ENCODE measurements at places on chromosomes 16 and 17.

DNA sequence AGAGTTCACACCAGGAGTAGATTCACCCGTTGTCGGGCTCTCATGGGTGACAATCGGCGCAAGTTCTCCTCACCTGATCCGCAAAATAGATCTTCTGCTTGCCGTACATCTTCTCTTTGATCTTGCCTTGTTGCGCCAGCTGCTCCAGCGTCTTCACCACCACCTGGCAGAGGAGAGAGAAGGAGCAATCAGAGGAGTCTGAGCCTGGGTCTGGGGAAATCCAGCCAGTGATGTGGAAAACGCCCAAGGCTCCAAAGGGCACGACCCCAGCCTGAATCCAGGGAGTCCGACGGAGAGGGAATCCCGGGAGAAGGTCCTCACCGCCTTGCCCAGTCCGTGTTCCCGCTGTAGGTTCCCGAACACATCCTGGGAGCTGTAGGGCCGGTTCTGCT, 393 bp downstream of the PSMC3IP start:
- DNase-seq: no peak

DNA sequence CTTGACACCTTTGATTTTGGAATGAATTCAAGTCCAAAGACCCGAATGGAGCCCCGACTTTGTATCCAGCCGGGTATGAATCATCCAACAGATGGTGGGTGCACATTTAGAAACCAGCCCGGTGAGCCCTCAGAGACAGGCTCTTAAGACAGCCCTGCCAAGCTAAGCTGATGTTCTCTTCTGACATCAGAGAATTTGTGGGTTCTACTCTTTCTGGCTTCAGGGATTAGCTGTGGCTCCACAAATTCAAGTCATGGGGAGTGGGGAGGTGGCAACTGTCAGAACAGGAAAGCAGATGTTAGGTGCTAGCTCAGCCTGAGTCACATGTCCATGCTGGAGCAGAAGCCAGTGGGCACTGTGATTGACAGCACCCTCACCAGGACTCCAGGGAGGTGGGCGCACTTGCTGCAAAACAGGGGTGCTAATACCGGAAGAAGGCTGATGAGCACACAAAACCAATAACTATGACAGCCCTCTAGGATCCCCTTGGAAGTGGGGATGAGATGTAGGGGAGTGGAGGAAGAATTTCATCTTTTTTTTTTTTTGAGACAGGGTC, 31.4 kb upstream of the XYLT2 start:
- no peak for DNase-seq

DNA sequence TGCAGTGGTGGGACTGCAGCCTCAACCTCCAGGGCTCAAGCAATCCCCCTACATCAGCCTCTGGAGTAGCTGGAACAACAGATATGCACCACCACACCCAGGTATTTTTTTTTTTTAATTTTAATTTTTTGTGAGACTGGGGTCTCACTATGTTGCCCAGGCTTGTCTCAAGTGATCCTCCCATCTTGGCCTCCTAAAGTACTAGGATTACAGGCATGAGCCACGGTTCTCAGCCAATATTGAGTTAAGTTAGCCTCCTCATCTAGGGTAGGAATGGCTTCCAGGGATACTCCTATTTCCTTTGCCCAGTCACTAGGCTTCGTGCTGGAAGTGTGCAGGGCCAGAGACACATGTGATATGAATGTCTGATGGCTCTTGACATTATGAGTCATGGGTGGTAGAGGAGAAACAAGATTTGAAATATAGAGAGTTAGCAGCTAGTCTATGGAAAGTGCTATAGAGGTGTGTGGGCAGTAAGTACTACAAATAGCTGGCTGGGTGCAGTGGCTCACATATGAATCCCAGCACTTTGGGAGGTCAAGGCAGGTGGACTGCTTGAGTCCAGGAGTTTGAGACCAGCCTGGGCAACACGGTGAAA, 8.0 kb upstream of the HES7 start:
- DNase-seq: no peak

GRCh38 chr16:68351991-68352431, 41.2 kb downstream of the PRMT7 start:
- DNase-seq: no peak

GRCh38 chr16:87582216-87582965, 19.9 kb upstream of the JPH3 start:
- no peak for DNase-seq

DNA sequence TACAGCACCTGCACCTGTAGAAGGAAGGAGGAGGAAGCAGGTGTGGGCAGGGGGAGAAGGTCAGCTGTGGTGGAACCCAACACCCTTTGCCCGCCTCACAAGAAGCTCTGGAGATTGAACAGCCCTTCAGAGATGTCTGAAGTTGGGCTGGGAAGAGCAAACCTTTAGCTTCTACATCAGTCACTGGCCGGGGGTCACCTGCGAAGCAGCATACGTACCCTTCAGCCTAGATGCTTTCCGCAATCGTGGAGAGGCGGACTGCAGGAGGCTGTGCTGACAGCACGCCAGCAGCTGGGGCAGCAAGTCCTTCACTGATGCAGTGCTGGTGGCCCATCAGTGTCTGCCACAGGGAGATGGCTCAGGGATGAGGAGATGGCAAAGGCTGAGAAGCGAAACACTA, 5.2 kb upstream of the HS3ST3B1 start:
- DNase-seq: no peak

DNA sequence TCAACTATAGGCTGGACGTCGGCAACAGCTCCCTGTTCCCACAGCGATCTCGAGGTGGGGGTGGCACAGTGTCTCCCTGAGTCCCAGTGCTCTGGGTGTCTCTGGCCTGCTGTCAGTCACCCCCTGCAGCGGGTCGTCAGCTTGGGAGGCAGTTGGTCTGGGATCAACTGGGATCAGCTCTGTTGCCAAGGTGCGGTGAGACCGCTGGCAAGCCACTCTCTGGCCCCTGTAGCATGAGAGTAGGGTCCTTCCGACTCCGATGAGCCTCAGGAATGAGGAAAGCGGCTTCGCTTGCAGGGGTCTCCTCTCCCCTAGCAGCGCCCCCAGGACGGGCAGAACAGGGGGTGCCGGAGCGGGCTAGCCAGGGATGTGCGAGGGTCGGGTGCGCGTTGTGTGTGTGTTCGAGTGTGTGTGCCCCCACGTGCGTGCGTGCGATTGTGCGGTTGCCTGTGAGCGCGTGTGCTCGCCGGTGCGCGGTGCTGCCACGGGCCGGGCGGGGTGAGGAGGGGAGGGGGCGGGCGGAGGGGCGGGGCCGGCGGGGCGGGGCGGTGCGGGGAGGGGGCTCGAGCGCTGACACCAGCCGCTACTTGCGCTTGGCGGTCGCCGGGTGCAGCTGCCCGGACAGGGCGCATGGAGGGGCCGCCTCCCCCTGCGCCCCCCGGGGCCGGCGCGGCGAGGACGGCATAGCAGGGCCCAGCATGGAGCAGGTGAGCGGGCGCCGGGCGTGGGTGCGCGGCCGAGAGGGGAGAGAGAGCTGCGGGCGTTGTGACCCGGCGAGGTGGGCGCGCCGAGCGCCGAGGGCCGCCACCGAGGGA, 9.4 kb upstream of the ARHGAP23 start:
- no peak for DNase-seq

GRCh38 chr16:76199681-76200220, 77.5 kb upstream of the CNTNAP4 start:
- DNase-seq: no peak

GRCh38 chr16:21950782-21951521, 2.2 kb upstream of the UQCRC2 start:
- DNase-seq: no peak

DNA sequence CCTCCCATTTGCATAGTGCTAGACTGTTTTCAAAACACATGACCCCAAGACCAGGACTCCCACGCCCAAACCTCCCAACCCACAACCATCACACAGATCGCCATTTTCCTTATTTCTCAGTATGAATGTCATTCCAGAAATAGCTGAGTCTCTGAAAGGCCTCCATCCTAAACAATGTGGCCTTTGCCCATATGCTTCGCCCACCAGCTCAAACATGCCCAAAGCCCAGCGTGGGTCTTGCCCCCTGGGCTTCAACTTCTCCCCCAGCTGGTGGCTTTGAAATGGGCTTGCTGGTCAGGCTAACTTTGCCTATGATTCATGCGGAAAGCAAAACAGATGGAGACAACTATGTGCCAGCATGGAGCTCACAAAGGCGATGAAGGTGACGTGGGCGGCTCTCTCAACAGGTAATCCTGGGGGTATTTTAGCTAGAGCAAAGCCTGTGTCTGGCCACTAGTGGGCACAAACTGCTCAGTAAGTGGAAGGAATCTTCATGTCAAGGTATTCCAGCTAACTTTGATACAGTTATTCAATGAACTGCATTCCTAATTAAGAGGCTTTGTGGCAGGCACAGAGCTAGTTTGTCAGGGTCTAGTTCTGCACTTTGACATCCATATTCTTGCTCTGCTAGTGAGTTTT, 17.1 kb downstream of the PMP22 start:
- no peak for DNase-seq

- no peak for DNase-seq
Measured at GRCh38 chr16:58652741-58653140, 23.1 kb upstream of the CNOT1 start.

GRCh38 chr17:44930667-44931066, 15.4 kb upstream of the GFAP start:
- DNase-seq: no peak

GRCh38 chr16:81265658-81266451, 27.4 kb downstream of the BCO1 start:
- no peak for DNase-seq

GRCh38 chr16:81239367-81240121, 1.1 kb downstream of the BCO1 start:
- no peak for DNase-seq

DNA sequence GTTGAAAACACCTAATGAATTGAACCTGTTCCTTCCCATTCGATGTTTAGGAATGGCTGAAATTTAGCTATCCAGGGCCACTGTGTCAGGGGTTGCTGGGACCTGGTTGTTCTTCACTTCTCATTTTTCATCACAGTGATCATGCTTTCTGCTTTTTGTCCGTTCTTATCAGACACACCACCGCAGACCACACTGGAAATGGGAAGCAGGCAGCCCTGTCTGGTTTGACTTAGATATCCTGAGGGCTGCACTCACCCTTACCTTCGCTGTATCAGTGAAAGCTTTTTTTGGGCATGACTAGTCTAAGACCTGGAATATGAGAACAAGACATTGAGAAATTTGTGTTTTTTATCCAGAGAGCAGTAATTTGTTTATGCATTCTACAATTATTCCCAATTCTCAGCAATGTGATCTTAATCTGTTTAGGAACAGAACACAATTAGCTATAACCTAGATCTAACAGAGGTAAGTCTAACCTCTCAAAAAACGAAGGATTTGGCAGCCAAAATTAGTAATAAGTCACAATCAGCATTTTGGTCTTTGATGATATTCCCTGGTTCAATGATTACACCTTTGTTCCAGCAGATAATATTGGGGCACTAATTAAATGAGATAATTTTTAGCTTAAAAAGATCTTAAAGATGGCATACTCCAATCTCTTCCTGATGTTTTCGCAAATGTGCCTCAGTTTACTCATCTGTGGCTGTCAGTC, 126.0 kb upstream of the GOT2 start:
- no peak for DNase-seq

- DNase-seq: no peak
Measured at GRCh38 chr16:57123974-57124674, 31.7 kb downstream of the CPNE2 start.

DNA sequence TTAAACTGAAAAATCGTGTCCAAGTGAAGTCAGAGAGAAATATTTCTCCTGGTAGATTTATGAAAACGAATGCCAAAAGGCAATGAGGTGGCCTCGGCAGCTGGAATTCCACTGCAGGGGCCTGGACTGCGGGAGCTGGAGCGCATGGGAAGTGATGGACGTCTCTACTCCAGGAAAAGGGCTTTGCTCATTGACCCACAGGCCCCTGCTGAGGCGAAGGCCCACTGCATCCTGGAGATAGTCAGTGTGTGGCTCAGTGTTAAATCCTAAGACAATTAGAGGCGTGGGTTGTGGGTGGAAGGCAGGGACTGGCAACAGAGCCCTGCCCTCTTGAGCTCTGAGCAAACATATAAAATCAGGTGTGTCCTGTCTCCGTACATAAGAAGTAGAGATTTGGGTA, 191.4 kb downstream of the SLC39A11 start:
- no peak for DNase-seq

DNA sequence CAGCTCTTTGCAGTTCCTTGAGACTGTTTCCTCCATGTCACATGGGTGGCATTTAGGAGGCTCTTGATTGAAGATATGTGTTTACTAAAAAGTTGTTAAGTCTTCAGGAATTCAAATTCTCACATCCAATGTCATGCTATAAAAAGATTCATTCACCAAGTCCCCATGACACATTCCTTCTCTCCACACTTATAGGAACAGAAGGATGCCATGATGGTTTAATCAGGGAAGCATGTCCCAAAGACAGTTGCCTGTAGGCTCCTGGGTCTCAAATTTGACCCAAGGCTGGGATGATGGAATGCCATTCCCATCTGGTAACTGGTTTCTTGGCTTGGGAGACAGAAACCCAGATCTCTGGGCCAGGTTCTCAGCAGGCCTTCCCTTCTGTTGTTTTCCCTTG, 140.6 kb upstream of the SOX9 start:
- no peak for DNase-seq

- no peak for DNase-seq
Measured at GRCh38 chr17:13957636-13958035, 111.7 kb upstream of the COX10 start.

DNA sequence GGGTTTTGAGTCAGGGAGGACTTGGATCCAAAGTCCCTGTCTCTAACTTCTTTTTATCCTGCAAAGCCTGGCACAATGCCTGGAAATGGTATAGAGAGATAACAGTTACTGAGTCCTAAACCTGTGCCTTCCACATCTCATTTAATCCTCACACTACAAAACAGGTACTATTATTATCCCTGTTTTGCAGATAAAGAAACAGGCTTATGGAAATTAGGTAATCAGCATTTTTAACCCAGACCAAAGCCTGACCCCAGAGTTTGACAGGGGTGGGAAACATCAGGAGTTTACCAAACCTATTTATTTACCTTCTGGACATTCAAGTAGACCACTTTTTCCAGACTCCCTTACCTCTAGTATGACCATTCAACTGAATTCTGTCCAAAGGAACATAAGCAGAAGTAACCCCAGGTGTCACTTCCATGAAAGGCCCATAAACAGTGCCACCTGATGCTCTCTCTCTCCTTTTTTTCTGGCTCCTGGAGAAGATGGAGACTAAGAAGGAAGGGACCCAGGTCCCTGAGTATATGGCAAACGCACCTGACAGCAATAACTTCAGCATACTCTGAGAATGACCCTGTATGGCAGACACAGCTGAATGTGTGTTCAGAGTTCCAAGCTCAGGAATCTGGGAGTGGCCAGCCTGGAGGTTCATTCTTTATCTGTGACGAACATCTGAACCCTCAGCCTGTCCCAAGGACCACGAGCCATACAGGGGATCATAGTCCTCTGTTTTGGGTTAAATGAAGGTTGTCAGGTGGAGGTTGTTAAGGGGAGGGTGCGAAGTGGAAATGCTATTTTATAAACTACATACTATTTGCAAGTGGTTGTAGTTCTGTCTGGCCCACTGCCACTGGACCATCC, 62.7 kb downstream of the HLF start:
- no peak for DNase-seq

Measured in vagina (tissue), 2 donors.